ENCODE measurements at places on chromosomes 4 and X.

DNA sequence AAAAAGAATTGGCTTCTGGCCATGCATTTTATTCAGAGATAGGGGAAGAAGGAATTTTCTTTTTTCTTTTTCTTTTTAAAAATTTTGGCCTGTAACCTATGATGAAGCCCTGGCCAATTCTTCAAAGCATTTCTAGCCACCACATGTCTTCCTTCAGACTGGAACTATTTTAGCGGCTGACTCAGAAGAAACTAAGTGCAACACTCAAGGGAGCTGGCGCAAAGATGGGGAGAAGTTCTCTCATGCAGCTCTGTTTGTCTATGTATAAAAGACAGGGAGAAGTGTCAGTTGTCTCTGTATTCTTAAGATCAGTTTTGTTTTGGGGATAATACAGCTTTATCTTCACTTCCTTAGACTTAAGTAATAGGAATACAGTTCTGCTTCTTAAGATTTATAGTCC is 46.1 kb downstream of the MBNL3 start:
- DNase-seq: no peak

GRCh38 chr4:95547715-95548471 is 880 bp downstream of the UNC5C start:
- DNase-seq: no peak

DNA sequence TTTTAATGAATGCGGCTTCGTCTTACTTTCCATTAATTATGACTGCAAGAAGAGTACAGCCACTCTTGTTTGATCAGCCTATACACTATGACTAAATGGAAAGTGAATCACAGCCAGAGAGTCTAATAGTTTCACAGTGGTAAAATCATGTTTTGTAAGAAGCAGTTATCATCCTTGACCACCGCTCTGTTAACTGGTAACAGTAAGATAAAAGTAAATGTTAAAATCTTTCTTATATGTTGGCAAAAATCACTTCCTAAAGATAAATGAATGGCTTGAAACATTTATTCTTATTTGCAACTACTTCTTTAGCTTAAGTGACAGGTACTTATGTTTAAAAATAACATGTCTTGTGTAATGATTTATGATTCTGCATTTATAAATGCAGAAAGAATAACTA is 13.2 kb downstream of the GALNT7 start:
- DNase-seq: no peak

- no peak for DNase-seq
These were observed 33.5 kb downstream of the PWWP3B start for GRCh38 chrX:106201502-106202178.

DNA sequence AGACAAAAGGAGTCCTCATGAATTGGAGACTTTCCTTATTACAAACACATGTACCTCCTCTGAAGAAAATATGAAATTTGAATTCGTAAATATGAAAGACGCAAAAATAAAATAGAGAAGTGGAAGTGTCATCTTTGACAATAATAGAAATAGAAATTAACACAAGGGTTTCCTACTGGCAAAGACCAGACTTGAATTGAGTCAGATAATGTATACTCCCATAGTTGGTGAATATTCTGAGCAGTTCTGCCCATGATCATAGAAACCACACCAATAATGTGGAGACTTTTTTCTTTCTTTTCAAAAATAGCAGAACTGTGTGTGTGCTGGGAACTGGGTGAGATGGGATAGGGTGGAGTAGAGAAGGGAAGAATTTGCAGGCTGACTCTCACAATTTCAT is 277.7 kb upstream of the TET2 start:
- no peak for DNase-seq

DNA sequence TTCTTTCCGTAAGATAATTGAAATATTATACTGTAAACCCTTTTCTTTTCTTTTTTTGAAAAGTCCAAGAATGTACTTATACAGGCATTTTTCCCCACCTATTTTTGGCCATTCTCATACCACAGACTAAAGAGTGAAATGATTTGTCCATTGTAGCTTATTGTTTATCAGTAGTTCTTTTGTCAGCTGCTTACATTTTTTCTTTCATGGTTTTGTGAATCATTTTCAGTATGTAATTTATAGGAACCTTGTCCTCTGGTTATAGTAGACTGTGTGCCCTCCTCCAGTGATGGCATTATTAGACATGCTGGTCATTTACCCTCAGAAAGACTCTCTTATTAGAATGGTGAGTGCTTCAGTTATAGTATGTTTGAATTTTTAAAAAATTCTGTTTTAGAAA is 56.7 kb downstream of the CCKAR start:
- no peak for DNase-seq

- no peak for DNase-seq
These were observed 74.5 kb downstream of the GEMIN8 start for GRCh38 chrX:13955095-13955647.

DNA sequence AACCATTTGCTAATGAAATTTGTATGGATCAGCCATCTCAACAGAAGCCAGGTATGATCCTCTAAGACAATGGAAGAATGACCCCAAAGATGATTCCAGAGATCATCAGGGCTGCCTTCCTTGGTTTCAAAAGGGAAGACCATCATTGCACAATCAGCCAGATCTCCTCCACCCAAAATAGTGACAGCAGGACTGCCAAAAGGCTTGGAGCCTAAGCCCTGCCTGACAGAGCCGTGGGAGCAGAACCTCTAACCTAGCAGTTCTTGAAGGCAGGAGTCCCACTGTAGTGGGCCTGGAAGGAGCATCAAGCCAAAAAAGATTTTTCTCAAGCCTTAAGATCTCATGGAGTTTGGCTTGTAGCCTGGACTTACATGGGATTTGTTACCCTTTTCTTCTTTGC is 226.0 kb downstream of the RASL11B start:
- no peak for DNase-seq

GRCh38 chrX:12985331-12985730 is 10.4 kb downstream of the TMSB4X start:
- no peak for DNase-seq

- no peak for DNase-seq
These were observed 15.8 kb downstream of the TRPC5 start for GRCh38 chrX:112066813-112067212.

GRCh38 chr4:128393101-128393704 is 105.6 kb upstream of the PGRMC2 start:
- DNase-seq: no peak

DNA sequence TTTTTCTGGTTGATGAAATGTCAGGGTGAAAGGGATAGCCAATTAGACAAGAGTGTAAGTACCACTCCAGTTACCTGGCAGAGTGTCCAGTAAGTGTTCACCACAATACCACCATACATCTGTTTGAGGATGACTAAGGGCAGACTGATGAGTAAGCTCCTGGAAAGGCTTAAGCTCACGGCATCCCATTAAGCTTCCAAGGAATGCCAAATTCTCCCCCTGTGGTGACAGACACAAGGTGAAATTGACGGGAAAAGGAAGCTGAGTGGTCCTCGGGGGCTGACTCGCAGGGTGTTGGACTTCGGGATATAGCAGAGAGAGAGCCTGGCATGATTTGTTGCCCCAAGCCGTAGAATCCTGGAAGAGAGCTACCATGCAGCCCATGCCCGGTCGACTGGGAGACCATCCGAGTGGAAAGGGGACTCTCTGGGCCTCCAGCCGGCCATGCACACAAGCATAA is 7.6 kb upstream of the BST1 start:
- no peak for DNase-seq

All from right lung (tissue), 10 donors.